ENCODE measurements at places on chromosomes 6 and 20. TPM values are rescaled to one million over a fixed set of nuclear protein-coding genes. Genes with fewer than 3 reads are reported as not detected.

RAET1L gene
- not detected for total RNA-seq

HLA-DQB1 gene
- total RNA-seq, result 6.6 TPM

CTCFL gene
- total RNA-seq, result 0.34 TPM

CDSN gene
- total RNA-seq, result not detected

PMEPA1 gene
- total RNA-seq, result 0.03 TPM

SLC26A8 gene
- total RNA-seq, result 0.25 TPM

- no peaks in the 10 kb centered on the region for H3K4me1 ChIP-seq
- DNase-seq, result no peak
- H3K4me3 ChIP-seq, result no peak overlapping the region
- no peak overlapping the region for H3K27ac ChIP-seq
- no peaks in the 10 kb centered on the region for H3K27me3 ChIP-seq
These were observed 25.2 kb downstream of the UCKL1 start for GRCh38 chr20:63930971-63931553.

- DNase-seq, result peak; percentile 63
- H3K27me3 ChIP-seq, result no peaks in the 10 kb centered on the region
- H3K4me1 ChIP-seq, result no peaks in the 10 kb centered on the region
- H3K4me3 ChIP-seq, result no peak overlapping the region
- H3K36me3 ChIP-seq, result no peaks in the 10 kb centered on the region
These were observed 47.7 kb downstream of the AKAP7 start for GRCh38 chr6:131182991-131183425.

- H3K27ac ChIP-seq, result no peak overlapping the region
- H3K4me3 ChIP-seq, result no peak overlapping the region
- no peaks in the 10 kb centered on the region for H3K27me3 ChIP-seq
- peaks cover 9% of the 10 kb centered on the region for H3K4me1 ChIP-seq
- no peaks in the 10 kb centered on the region for H3K36me3 ChIP-seq
- peak; percentile 29 for DNase-seq
These were observed 78.3 kb downstream of the TBX18 start for GRCh38 chr6:84685983-84686584.

DNA sequence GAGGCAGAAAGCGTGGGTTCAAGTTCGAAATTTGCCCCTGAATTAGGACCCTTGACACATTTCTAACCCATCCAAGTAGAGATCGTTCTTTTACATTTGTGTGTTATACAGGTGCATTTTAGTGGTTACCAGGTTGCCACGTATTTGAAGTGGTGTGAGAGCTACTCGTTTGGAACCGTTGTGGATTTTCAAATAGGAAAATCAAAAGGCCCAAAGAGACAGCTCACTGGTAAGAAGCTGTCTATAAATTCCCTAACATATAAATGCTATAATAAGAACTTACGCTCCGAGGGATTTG lies 1.6 kb upstream of the REV3L start:
- no peak for DNase-seq
- peaks cover 35% of the 10 kb centered on the region for H3K4me1 ChIP-seq
- peak overlapping the region; percentile 94 for H3K4me3 ChIP-seq

DNA sequence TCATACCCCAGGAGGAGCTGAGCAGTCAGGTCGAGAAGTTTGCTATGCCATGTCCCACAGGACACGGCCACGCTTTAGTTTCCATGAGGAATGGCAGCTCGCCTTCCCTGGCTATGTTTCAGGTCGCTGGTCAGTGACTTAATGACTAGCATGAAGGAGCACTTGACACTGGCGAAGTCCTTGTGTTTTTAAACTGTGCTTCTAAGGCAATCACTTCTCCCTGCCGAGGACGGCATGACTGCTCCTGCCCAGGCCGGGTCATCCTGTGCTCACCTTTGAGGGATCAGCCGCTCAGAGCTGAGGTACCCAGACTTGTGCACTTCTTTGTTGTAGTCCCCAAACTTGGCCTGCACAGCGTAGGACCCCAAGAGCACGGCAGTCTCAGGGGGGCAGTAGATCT lies 34.1 kb downstream of the EZR start:
- no peak overlapping the region for H3K4me3 ChIP-seq
- DNase-seq, result no peak
- no peaks in the 10 kb centered on the region for H3K4me1 ChIP-seq
- H3K27ac ChIP-seq, result no peak overlapping the region
- H3K36me3 ChIP-seq, result no peaks in the 10 kb centered on the region

DNA sequence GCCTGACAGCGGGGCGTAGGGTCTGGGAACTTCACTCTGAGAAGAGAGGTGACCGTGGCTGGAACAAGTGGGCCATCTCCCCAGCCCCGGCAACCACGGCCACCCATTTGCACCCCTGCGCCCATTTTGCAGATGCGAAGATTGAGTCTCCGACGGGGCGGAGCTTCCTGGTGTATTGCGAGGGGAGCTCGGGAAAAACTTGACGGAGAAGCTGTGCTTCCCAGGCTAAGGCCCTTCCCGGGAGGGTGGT lies 653 bp downstream of the ZNF335 start:
- H3K4me1 ChIP-seq, result peaks cover 14% of the 10 kb centered on the region
- H3K27me3 ChIP-seq, result no peaks in the 10 kb centered on the region
- peak overlapping the region; percentile 100 for H3K27ac ChIP-seq
- no peaks in the 10 kb centered on the region for H3K36me3 ChIP-seq
- no peak for DNase-seq
